Substantia nigra (tissue), 51 donors: ENCODE measurements at places on chromosomes 13 and 19.

- DNase-seq, result no peak
These were observed 15.7 kb downstream of the TMEM143 start for GRCh38 chr19:48348045-48348444.

GRCh38 chr19:46904114-46905060, 43.6 kb downstream of the ARHGAP35 start:
- DNase-seq, result no peak

- no peak for DNase-seq
These were observed 31.5 kb upstream of the PABPC3 start for GRCh38 chr13:25064396-25064795.

DNA sequence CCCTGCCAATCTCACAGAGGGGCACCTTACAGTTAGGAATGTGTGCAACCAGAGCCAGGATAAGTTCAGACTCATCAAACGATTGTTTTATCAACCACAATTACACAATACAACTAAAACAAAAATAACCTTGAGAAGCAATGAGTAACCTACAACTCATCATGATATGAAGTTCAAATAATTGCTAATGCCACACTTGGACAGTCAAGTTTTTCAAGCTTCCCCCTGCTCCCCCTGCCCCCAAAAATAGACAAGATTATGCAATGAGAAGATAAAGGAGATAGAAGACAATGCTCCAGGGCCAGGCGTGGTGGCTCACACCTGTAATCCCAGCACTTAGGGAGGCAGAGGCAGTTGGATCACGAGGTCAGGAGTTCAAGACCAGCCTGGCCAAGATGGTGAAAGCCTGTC, 13.6 kb upstream of the KPNA3 start:
- DNase-seq, result no peak

- DNase-seq, result no peak
These were observed 16.0 kb upstream of the EMC10 start for GRCh38 chr19:50460161-50460765.

GRCh38 chr19:45739498-45740439, 6.5 kb downstream of the MEIOSIN start:
- DNase-seq, result no peak

GRCh38 chr19:28422046-28422445, 790.9 kb downstream of the UQCRFS1 start:
- DNase-seq, result no peak

DNA sequence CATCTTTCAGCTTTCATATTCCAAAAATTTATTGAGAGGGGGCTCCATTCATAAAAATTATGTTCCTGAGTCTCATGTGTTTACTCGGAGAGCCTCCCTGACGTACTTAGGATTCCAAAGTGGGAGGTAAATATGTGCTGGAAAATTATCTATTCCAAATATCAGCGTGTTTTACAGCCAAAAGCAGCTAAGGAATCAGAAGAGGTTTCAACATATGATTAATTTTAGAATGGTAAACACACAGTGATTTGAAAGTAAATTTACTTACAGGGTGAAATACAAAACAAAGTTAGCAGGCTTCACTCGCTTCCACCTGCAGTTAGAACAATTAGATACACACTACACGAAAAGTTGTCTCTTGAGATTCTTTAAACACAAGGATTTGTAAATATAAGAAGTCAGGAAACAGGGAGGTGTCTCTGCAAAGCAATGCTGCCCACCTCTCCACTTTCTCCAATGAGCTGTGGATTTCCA, 313.8 kb upstream of the NBEA start:
- DNase-seq, result no peak

DNA sequence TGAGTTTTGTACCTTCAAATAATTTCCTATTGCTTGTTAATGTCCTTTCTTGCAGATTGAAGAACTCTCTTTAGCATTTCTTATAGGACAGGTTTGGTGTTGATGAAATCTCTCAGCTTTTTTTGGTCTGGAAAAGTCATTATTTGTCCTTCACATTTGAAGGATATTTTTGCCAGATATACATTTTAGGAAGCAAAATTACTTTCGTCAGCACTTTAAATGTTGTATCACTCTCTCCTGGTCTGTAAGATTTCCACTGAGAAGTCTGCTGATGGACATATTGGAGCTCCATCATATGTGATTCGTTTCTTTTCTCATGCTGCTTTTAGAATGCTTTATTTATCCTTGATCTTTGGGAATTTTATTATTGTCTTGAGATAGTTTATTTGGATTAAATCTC, 105.5 kb downstream of the TNFSF13B start:
- DNase-seq, result no peak

- no peak for DNase-seq
These were observed 7.5 kb upstream of the GPR183 start for GRCh38 chr13:99314640-99315176.

- DNase-seq, result no peak
These were observed 1559.0 kb upstream of the SLC10A2 start for GRCh38 chr13:104625201-104625600.

DNA sequence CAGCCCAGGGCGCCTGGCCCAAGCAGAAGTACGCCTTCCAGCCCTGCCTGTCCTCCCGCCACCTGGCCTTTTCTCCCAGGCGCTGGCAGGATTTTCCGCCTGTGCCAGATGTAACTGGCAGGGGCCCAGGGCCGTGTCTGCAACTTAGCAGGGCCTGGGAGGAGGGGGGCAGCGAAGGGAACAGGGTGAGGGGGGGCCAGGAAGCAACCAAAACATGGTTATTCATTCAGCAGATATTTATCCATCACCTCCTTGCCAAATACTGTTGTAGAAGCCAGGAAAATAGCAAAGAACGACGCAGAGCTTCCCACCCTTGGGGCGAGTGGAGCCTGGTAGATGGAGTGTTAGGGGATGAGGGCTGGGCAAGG, 5.6 kb downstream of the TLE6 start:
- DNase-seq, result peak; percentile 41

- DNase-seq, result no peak
These were observed 391.7 kb upstream of the HTR2A start for GRCh38 chr13:47288546-47288945.

- DNase-seq, result peak; percentile 23
These were observed 31.4 kb downstream of the PHF11 start for GRCh38 chr13:49527123-49527522.

- DNase-seq, result no peak
These were observed 900 bp downstream of the PPP1R13L start for GRCh38 chr19:45403781-45404556.

DNA sequence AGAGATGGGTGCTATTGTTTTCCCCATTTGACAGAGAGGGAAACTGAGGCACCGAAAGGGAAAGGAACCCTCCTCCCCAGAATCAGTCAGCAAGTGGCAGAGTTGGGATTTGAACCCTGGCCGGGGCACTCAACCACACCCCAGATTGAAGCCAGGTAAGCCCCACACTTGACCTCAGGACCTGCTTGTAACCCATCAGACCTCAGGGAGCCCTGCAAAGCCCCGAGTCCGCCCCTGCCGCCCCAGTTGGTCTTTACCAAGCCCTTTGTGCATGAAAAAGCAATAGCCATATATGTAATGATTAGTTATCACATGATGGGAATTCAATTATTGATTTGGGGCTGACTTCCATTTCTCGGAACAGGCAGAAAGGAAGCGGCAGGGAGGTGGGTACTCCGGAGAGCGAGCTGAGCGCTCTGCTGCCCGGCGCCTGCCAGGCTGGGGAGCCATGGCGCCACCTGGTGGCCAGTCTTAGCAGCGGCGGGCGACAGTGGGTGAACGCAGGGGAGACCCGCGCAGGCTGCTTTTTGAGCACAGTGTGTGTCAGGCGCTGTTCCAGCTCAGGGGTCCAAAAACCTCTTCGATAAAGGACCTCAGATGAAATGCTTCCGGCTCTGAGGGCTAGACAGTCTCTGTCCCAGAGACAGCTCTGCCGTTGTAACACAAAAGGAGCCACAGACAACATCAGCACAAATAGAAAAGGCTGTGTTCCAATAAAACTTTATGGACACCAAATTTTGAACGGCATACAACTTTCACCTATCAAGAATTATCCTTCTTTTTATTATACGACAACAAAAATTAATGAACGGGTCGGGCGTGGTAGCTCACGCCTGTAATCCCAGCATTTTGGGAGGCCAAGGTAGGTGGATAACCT, 82.9 kb upstream of the CACNA1A start:
- no peak for DNase-seq

DNA sequence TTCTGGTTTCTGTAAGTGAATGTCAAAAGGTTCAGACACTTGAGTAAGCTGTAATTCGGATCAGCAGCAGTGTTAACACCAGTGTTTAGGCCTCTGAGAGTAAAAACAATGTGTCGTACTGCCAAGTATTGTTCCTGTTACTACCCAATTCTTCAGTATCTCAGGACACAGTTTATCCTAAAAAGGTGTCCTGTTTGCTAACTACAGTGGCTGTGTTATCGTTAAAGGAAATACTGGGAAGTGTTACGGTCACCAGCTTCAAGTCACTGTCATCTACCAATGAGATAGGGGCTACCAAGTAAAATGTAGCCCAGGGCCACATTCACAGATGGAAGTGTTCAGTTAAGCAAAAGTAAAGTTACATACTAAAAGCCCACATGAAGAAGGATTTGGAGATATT, 2.3 kb upstream of the UPF3A start:
- no peak for DNase-seq

GRCh38 chr13:100106005-100106404, 17.1 kb downstream of the PCCA start:
- DNase-seq, result no peak

DNA sequence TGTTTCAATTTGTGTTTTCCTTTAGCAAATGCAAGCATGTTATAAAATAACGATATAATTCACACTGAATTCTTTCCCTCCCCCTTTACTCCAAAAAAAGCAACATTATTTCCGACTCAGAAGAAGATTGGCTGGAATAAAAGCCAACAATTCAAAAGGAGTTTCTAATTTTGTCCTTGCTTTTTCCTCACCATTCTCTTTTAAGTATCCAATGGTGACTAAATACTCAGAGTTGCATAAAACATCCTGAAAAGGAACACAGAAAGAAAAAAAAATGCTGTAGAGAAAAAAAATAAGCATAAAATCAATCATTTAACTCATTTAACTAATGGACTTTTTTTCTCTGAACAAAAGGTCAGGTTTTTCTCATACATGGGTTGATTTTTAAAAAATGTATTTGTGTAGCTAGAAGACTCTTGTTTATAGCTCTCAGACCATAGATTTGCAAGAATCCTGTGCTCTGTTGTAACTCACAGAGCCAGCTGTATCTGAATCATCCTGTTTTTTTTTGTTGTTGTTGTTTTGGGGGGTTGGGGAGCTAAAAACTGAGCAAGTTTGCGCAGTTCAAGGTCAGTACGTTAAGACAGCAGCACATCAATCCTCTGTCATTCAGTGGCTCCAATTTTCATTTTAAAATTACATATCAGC, 108.1 kb downstream of the PCDH17 start:
- DNase-seq, result no peak

DNA sequence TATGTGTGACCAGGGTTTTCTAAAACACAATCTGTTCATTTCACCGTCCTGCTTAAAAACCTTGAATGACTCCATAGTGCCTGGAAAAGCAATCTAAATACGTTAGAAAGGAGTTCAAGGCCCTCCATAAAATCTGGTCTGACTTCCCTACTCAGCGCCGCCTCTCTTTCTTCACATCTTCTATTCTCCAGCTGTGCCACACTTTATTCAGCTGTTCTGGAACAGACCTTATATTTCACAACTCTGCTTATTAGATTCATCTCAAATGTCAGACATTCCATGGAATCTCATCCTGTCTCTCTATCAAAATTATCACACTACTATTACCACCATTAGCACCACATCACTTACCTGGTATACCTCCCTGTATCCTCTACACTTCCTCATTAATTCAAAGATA, 19.8 kb upstream of the SPART start:
- no peak for DNase-seq

GRCh38 chr19:18020212-18021085, 12.5 kb downstream of the ARRDC2 start:
- DNase-seq, result peak; percentile 93

DNA sequence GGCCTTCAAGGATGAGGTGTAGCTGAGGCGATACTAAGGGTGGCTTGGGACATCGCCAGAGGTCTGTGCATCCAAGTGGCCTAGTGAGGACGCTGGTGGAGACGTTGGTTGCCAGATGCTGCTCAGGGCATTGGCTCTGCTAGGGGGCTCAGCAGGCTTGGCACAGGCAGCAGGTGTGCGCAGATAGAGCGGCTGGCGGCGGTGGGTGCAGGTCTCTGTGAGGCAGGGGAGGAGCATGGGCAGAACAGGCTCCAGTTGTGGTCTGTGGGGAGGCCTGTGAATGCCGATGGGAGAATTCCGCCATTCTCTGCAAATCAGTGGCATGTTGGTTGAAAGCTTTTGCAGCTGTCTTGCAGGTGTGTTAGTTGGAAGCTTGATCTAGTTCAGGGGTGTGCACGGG, 21.2 kb downstream of the PRAM1 start:
- no peak for DNase-seq

- DNase-seq, result no peak
These were observed 27.1 kb downstream of the DGKH start for GRCh38 chr13:42075517-42075916.

DNA sequence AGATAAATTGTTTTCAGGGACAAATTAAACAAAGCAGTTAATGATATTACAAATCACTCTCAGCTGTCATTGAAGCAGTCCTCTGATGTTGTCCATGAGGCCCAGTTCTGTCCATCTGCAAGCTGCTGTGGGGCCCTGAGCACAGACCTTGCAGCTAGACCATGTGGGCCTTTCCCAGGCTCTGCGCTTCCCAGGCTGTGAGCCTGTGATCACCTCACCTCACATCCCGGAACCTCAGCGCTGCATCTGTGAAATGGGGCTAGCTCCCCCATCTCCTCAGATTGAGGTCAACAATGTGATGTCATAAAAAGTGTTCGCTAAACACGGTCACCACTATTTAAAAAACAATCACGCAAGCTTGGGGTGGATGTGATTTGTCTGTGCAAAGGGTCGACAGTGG, 51.9 kb upstream of the UQCRFS1 start:
- DNase-seq, result no peak

DNA sequence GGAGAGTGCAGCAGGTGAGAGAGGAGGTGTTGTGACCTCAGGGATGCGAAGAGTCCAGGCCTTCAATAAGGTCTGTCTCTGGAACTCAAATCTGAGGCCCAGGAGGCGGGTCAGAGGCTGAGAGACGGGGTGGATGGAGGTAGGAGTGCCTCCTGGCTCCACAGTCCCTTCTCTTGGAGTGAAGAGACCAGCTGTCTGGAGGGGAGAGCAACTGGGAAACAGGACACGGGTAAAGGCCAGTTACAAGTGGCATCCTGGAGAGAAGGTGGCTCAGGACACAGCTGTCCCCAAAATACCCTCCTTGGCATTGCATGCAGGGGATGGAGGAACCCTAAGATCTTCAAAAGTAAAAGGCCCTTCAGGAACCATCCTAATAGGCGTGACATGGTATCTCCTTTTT, 19.2 kb downstream of the PDE4A start:
- no peak for DNase-seq

GRCh38 chr13:23651887-23652286, 81.7 kb downstream of the TNFRSF19 start:
- no peak for DNase-seq

- no peak for DNase-seq
These were observed 30.9 kb downstream of the COL4A1 start for GRCh38 chr13:110275931-110276552.

GRCh38 chr13:20424949-20425348, 100.7 kb downstream of the CRYL1 start:
- DNase-seq, result no peak

DNA sequence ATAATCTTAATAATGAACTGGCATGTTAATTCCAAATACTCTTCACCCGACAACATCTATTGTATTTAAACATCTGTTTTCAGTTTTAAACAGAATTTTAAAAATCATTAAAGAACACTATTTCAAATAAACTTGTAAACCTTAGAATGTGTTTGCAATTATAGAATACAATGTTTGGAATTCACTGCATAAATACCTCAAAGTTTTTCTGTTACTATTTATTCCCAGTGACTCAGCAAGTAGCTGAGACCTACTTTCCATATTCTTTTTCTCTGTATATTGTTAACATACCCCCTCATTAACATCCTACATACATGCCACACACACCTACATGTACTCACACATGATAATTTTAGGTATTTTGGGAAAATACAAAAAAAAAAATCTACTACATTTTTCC, 1134.3 kb downstream of the SLITRK1 start:
- no peak for DNase-seq
